ENCODE measurements at places on chromosomes 6 and 20.

GRCh38 chr6:98574984-98575383 lies 259.4 kb upstream of the POU3F2 start:
- no peak for DNase-seq

- no peak for DNase-seq
These were observed 4.2 kb downstream of the UBE2J1 start for GRCh38 chr6:89348372-89348771.

GRCh38 chr6:27617700-27618689 lies 145.1 kb upstream of the ZNF184 start:
- DNase-seq = peak; percentile 51

GRCh38 chr20:51624157-51624731 lies 81.7 kb upstream of the NFATC2 start:
- DNase-seq = peak; percentile 79

- DNase-seq = no peak
These were observed 3.4 kb downstream of the CYB5R4 start for GRCh38 chr6:83862776-83863471.

GRCh38 chr6:54903884-54904283 lies 57.3 kb downstream of the FAM83B start:
- no peak for DNase-seq

DNA sequence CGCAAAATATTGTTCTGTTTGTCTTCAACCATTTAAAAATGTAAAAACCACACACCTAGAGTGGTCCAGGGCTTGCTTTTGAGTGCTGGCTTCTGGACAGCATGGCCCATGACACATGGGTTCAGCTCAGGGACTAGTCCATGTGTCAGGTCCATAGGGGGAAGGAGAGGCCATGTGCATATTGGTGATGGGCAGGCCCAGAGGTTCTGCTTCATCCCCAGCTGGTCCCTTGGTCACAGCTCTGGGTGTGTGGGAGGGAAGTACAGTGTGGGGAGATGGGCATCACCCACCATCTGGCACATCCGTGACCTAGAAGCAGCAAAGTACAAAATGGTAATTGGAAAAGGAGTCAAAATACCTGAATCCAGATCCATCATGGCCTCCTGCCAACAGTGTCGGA lies 50.7 kb downstream of the STK35 start:
- no peak for DNase-seq

DNA sequence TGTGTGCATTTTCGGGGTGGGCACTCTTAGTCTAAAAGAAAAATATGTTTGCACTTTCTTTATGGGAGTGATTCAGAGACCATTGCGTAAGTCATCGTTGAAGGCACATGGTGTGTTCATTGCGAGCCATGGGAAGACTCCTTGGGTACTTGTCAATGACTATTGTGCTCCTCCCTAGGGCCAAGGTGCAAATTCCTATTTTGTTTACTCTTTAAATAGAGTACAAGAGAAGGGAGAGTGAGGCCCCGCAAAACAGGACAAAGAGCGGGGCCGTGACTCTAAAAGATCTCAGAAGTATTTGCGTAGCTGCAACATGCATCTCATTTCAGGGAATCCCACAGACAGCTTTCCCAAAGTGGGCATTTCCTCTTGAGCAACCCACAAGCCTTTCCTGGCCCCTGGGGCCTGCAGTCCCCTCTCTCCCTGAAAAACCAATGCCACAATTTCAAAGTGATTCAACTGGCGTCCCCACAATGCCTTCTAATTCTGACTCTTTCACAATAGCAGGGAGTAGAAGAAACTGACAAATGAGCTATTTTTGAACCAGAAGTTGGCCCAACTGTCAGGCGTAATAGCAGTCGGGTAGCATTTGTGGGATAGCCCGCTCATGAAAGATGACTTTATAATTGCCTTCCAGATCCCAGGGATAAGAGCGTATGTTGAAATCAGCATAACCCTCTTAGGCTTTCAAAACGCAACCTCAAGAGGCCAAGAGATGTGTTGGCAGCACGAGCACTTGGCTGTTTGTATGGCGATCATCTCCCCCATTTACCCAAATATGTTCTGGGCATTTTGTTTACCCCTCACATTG lies 277.9 kb upstream of the BMP2 start:
- peak; percentile 99 for DNase-seq

GRCh38 chr6:21840428-21840827 lies 246.9 kb downstream of the SOX4 start:
- peak; percentile 9 for DNase-seq

GRCh38 chr6:105810105-105810921 lies 275.8 kb upstream of the PRDM1 start:
- DNase-seq = peak; percentile 98

DNA sequence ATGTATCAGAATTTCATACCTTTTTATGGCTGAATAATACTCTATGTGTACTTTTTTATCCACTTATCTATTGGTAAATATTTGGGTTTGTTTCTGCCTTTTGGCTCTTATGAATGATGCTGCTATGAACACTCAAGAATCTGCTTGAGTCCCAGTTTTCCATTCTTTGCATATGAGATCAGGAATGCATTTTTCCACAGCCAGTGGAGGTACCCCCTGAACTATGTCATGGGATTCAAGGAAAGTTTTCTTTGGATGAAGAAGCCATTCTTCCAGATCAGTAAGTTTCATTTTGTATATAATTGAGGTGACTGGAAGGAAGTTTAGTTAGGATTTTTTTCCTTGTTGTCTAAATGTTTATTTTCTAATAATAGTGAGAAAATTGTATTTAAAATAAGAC lies 40.9 kb downstream of the NKX2-4 start:
- DNase-seq = no peak

- DNase-seq = no peak
These were observed 2.0 kb downstream of the TSBP1 start for GRCh38 chr6:32369660-32370059.

DNA sequence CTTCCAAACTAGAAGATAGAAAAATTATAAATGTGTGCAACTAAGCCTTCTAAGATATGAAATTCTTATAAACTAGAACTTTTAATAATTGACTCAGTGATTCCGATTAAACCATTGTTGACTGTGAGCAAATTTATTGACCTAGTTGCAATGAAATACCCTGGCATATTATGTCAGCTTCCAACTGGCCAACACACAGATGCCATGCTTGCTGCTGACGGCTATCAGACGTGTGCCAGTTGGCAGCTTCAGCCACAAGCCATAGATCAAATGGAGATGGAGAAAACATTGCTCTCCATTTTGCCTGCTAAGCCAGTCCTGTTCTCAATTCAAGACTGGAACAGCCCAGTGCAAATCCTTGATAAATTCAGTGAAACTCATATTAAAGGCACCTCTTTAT lies 101.7 kb upstream of the HDGFL1 start:
- no peak for DNase-seq

DNA sequence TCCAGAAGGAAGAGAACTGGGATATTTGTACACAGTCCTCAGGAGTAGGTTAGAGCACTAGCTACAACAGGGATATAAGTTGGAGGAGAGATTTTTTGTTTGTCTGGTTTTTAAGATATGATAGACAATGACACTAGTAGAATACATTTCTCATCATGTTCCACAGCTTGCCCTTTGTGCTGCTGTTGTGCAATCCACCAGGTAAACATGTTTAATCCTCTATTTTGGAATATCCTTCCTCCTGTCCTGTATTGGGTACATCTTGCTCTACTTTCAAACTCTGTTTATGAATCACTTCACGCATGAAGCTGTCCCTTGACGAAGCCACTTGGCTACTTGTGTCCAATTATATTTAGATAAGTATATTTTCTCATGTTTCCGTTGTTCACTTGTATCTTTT lies 153.6 kb upstream of the TENT5A start:
- DNase-seq = no peak

DNA sequence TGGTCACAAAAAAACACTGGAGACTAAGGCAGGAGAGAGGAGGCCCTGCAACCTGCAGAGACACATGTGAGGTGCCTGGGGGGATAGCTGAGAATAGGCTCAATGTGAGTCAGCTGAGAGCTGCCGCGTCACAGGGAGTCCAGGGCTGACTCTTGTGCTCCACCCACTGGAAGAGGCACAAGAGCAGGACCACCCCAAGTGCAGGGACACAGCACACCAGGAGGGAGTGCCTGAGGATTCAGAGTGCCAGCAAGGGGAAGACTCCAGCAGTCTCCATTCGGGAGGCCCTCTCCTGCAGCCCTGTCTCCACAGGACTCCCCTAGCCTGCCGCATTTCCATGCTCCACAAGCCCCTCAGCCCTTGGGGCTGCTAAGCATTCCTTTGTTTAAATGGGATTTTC lies 105.5 kb downstream of the HUS1B start:
- peak; percentile 50 for DNase-seq

DNA sequence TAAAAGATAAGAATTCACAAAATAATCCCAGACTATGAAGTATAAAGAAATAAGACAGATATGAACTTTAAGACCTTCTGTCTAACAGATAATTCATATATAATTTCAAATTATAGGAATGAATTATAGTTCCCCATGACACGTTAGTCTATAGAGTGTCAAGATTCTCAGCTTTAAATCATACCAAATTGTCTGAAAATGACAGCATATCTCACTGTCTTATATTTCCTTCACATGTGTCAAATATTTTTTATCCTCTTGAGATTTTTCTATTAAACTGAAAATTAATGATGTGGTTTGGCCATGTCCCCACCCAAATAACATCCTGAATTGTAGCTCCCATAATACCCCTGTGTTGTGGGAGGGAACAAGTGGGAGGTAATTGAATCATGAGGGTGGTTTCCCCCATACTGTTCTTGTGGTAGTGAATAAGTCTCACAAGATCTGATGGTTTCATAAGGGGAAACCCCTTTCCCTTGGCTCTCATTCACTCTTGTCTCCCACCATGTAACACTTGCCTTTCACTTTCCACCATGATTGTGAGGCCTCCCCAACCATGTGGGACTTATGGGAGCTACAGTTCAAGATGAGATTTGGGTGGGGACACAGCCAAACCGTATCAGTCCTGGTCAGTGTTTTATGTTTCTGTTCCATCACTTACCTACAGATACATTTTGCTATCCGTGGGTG lies 825.3 kb upstream of the GJE1 start:
- no peak for DNase-seq

GRCh38 chr20:41007481-41007880 lies 21.1 kb upstream of the TOP1 start:
- DNase-seq = peak; percentile 30

DNA sequence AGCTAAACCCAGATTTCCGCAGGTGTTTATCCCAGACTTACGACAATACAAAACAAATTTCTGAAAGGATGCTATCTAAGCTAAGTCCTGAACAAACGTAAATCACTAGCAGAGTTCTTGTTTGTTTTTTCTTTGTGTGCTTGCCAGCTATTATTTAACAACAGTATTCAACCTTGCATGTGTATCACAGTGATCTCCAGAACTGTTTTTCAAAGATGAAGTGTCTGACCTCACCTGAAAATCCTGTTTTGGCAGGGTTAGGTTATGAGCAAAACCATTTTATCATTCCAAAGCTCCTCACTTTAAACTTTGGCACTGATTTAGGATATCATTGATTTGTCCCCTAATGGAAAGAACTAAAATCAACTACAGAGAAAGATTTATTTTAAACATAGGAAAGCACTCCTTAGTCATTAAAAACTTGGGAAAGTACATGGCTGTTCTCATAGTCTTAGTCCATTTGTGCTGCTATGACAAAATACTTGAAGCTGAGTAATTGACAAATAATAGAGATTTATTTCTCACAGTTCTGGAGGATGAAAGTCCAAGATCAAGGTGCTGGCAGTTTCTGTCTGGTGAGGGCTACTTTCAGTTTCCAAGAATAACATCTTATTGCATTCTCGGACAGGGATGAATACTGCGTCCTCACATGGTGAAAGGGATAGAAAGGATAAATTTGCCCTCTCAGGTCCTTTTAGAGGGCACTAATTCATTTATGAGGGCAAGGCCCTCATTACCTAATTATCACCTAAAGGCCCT lies 20.8 kb upstream of the BMP5 start:
- DNase-seq = no peak

- DNase-seq = no peak
These were observed 232.5 kb downstream of the PKHD1 start for GRCh38 chr6:51854876-51855275.

GRCh38 chr6:140001821-140002341 lies 627.4 kb upstream of the CITED2 start:
- no peak for DNase-seq

DNA sequence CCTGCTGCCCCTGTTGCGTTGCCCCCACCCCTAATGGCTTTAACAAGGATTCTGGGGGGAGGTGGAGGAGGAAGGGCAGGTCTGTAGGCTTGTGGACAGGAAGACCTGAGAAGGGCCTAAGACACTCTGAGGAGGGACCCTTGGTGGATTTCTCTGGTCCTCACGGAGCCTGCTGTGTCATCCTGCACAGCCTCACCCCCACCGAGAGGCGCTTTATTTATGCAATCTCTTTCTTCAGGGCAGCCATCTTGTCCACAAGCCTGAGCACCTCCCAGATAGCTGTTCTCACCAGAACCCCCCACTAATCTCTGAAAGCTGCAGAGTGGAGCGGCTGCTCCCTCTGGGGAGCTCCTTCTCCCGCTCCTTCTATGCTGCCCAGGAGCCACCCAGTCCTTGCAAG lies 59.3 kb upstream of the MLN start:
- no peak for DNase-seq

DNA sequence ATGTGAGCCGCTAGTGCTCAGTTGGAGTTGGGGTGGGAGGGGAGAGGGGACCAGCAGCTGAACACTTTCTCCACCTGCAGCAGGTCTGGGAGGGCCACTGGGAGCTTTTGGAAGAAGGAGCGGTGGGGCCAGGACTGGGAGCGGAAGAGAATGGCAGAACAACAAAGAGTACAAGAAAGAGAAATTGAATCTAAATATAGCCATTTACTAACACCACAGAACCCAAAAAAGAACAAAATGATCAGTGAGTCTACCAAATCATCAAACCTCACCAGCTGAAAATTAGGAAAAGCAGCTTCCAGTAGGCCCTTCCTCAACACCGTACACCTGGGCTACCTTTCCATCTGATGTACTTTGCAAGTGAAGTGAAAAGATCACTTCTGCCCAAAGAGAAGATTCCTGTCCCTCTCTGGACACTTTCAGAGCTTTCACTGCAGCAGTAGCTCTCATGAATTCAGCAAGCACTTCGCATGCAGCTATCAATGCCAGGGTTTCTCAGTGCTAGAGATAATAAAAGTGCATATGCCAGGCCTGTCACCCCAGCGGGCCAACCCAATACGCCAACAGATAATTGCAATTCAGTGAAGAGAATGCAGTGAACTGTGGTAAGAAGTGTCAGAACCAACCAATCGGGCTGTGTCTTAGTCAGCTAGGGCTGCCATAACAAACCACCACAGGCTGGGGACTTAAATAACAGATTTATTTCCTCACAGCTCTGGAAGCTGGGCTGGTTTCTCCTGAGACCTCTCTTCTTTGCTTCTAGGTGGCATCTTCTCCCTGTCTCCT lies 597 bp downstream of the LY86 start:
- DNase-seq = peak; percentile 63

- peak; percentile 72 for DNase-seq
These were observed 33.0 kb downstream of the RRBP1 start for GRCh38 chr20:17648791-17649730.

- DNase-seq = peak; percentile 83
These were observed 89.6 kb upstream of the NHSL1 start for GRCh38 chr6:138588805-138589434.

All from NB4 (cell line).